ENCODE measurements at places on chromosomes 2 and 18. TPM values are rescaled to one million over a fixed set of nuclear protein-coding genes. Genes with fewer than 3 reads are reported as not detected.

RESP18 gene
- total RNA-seq: not detected

LIMS4 gene
- total RNA-seq: 4.0 TPM

PDK1 gene
- total RNA-seq: 45.0 TPM

BMP10 gene
- total RNA-seq: 0.24 TPM

CYBRD1 gene
- 1.9 TPM for total RNA-seq

DHRS9 gene
- 0.34 TPM for total RNA-seq

TUBA4B gene
- total RNA-seq: not detected

TFCP2L1 gene
- total RNA-seq: 0.14 TPM

AOX1 gene
- total RNA-seq: 7.8 TPM

SLC25A52 gene
- total RNA-seq: not detected

SULT6B1 gene
- total RNA-seq: not detected

KLHL41 gene
- 0.87 TPM for total RNA-seq

DSG1 gene
- total RNA-seq: 0.45 TPM

TSPYL6 gene
- total RNA-seq: 0.21 TPM

MATN3 gene
- 1.0 TPM for total RNA-seq

ARHGAP15 gene
- total RNA-seq: 1.3 TPM

Data from motor neuron (in vitro differentiated cells).